ENCODE measurements at places on chromosomes 7 and 10. TPM values are rescaled to one million over a fixed set of nuclear protein-coding genes. Genes with fewer than 3 reads are reported as not detected.

DNA sequence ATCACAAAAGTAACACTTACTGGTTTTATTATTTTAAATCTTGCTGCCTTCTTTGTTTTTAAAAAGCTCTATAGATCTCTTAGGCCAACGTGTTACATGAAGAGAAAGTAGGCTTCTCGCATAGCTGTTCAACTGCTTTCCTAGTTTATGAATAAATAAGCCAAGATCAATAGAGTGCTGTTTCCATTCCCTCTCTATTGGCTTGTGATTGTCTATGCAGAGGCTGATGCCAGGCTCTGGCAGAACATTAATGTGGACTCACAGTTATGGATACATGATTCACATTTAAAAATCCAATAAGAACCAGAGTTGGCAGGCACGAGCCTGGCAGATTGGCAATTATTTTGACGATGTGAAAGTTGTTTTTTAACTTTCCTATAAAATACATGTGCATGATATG, 137.5 kb downstream of the GNAT3 start:
- DNase-seq: no peak
- H3K36me3 ChIP-seq: no peaks in the 10 kb centered on the region
- no peak overlapping the region for H3K27ac ChIP-seq
- peaks cover 5% of the 10 kb centered on the region for H3K4me1 ChIP-seq

GRCh38 chr10:103548006-103548405, 54.5 kb downstream of the NEURL1 start:
- H3K27ac ChIP-seq: no peak overlapping the region
- DNase-seq: no peak
- H3K4me1 ChIP-seq: peaks cover 10% of the 10 kb centered on the region

DNA sequence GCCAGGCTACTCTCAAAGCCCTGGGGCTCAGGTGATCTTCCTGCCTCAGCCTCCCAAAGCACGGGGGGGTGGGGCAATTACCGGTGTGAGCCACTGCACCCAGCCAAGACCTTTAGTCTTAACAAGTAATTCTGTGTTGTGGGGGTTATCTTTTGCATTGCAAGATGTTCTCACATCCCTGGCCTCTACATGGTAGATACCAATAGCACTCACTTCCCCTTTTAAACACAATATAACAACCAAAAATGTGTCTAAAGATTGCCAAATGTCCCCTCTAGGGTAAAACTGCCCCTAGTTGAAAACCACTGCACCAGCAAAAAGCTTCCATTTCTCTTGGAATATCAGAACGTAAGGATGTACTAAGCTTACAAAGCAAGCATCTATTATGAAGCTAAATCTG, 225.0 kb downstream of the CTNNA3 start:
- no peaks in the 10 kb centered on the region for H3K27me3 ChIP-seq
- no peak for DNase-seq
- no peak overlapping the region for H3K4me3 ChIP-seq
- no peaks in the 10 kb centered on the region for H3K36me3 ChIP-seq
- H3K4me1 ChIP-seq: no peaks in the 10 kb centered on the region

- H3K36me3 ChIP-seq: no peaks in the 10 kb centered on the region
- no peak overlapping the region for H3K4me3 ChIP-seq
- peaks cover 28% of the 10 kb centered on the region for H3K27me3 ChIP-seq
Observed at GRCh38 chr7:2982831-2983230, 60.8 kb downstream of the CARD11 start.

DNA sequence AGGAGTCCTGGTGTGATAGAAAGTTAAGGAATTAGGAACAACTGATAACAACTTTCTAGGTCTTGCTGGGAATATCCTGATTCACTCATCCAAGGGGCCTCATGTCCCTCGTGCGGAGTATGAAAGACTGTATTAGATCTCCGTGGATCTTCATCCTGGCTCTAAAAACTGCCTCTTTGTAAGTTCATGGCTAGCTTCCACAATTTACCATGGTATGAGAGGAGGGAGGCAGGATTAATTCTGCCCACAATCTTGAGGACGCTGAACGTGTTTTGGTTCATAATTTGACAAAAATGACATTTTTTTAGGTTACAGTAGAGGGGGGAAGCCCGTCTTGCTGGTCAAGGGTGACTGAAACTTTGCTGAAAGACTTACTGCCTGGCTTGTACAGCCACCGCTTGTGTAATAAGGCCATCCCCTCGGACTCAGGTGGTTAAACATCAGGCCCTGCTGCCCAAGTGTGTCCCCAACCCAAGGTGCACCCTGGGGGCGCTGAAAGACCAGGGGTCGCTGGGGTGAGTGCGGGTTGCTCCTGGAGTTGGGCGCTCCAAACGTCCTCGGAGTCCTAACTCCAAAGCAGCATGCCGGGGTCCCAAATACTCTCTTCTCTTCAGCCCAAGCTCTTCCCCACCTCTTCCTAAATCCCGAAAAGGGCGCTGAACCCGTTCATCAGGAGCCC, 733 bp downstream of the HIBADH start:
- H3K4me3 ChIP-seq: peak overlapping the region; percentile 96
- peak overlapping the region; percentile 90 for H3K27ac ChIP-seq
- no peaks in the 10 kb centered on the region for H3K27me3 ChIP-seq

DNA sequence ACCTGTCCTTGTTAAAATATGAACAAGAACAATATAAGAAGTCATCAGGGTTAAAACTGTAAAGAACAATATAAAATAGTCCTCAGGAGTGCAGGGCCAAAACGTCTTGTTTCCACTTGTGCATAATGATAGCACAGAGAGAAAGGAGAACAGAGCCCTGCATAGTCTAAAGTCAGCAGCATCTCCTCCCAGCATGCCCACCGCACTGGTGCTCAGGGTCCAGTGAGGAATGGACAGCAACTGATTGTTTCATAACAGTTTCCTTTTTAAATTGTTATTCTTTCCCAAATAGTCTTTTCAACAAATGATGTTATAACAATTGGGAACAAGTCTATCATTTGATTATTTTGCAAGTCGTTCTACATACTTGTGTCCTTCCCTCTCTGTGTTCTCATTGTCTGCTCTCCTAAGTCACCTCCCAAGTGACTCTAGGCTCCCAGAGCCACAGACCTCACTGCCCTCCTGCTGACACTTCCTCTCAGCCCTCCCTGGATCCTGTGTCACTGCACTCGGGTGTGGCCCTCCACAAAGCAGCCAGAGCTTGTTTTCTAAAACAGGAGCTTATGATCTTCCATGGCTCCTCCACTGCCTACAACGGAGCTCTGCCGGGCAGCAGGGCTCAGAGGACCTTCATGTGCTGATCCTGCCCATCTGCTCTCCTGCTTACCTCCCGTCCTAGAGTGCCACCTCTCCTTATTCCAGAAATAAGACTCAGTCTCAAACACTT, 27.6 kb downstream of the COBL start:
- peak overlapping the region; percentile 80 for H3K27ac ChIP-seq
- DNase-seq: no peak
- peaks cover 13% of the 10 kb centered on the region for H3K4me1 ChIP-seq
- H3K36me3 ChIP-seq: no peaks in the 10 kb centered on the region
- no peak overlapping the region for H3K4me3 ChIP-seq

DNA sequence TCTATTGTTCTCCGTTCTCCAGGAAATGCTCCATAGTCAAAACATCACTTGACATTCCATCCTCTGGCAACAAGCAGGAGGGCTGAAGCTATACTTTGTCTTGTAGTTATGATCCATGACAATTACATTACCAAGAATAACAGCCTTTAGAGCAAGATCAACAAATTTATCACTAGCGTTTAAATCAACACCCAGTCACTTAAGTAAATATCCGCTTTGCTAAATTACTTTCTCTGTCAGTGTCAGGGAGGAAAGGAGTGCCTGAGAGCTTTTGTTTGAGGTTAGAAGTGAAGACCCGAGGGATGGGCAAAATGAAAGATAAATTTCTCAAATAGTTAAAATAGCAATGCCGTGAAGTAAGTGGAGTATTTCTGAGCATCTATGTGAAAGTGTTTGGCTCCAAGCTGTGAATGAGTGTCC, 236.1 kb upstream of the BMPER start:
- no peak overlapping the region for H3K4me3 ChIP-seq
- H3K4me1 ChIP-seq: no peaks in the 10 kb centered on the region
- no peaks in the 10 kb centered on the region for H3K27me3 ChIP-seq
- no peak for DNase-seq
- H3K27ac ChIP-seq: no peak overlapping the region

DNA sequence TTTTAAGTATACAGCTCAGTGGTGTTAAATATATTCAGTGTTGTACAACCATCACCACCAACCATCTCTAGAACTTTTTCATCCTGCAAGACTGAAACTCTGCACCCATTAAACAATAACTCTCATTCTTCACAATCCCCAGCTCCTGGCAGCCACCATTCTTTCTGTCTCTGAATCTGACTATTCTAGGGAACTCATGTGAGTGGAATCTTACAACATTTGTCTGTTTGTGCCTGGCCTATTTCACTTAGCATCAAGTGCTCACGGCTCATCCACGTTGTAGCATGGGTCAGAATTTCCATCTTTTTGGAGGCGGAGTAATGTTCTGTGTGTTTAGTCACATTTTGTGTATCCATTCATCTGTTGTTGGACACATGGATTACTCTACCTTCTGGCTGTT, 40.8 kb upstream of the PFKFB3 start:
- DNase-seq: peak; percentile 7
- H3K27me3 ChIP-seq: no peaks in the 10 kb centered on the region
- no peak overlapping the region for H3K27ac ChIP-seq
- H3K4me1 ChIP-seq: peaks cover 27% of the 10 kb centered on the region
- H3K4me3 ChIP-seq: no peak overlapping the region
- H3K36me3 ChIP-seq: no peaks in the 10 kb centered on the region

DNA sequence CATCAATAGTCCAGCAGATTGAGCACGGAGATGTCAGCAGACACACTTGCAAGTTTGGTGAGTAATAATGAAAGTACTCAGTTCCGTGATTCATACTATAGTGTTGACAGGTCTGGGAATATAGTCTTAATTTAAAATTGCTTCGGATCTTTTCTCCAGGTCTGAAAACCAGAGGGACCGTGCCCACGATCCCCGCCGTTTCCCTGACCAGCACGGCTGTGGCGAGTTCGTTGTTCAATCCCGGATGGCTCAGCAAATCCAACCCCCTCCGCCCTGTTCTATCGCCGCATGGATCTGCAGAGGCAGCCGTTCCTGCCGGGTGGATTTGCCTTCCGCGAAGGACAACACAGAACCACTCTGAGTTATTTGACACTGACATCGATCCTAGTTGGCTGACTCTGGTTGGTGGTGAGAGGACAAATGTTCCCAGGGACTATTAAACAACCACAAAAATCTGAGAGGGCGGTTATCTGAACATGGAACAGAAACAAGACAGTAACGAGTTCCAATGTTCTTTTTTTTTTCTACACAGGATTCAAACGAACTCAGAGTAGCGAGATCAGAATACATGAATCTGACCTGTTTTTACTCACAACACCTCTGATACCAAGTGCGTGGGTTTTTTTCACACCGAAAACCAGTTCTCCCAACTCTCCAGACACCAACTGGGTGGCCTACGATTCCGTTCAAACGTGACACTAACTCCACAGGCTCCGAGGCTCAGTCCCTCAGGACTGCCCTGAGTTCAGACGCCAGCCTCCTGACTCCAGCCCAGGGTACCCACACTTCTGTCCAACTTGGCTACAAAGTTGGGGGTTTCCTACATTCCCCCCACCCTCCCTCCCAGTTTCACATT, 52.7 kb downstream of the RBM17 start:
- H3K27ac ChIP-seq: no peak overlapping the region
- H3K27me3 ChIP-seq: no peaks in the 10 kb centered on the region
- no peaks in the 10 kb centered on the region for H3K36me3 ChIP-seq
- peaks cover 42% of the 10 kb centered on the region for H3K4me1 ChIP-seq
- no peak for DNase-seq

DNA sequence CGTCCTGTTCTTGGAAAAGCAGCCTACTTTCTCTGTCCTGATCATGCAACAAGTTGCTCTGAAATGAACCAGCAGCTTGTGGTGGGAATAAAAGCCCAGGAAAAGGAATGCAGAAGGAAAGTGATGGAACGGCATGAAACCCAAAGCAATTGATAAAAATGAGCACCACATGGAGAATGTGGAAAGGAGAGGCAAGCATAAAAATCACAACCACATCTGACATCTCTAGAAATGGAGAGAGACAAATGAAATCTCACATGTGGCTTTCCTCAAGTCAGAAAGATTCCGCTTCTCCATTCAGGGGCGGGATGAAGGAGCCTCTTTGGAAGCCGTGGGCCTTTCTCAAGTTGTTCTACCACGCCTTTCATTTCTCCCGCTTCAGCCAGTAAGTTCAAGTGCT, 631.7 kb upstream of the GALNT17 start:
- H3K27ac ChIP-seq: no peak overlapping the region
- no peaks in the 10 kb centered on the region for H3K36me3 ChIP-seq
- DNase-seq: no peak
- H3K4me1 ChIP-seq: no peaks in the 10 kb centered on the region

GRCh38 chr7:156780724-156781455, 112.1 kb downstream of the LMBR1 start:
- H3K4me1 ChIP-seq: no peaks in the 10 kb centered on the region
- DNase-seq: no peak
- H3K27me3 ChIP-seq: no peaks in the 10 kb centered on the region
- no peaks in the 10 kb centered on the region for H3K36me3 ChIP-seq

DNA sequence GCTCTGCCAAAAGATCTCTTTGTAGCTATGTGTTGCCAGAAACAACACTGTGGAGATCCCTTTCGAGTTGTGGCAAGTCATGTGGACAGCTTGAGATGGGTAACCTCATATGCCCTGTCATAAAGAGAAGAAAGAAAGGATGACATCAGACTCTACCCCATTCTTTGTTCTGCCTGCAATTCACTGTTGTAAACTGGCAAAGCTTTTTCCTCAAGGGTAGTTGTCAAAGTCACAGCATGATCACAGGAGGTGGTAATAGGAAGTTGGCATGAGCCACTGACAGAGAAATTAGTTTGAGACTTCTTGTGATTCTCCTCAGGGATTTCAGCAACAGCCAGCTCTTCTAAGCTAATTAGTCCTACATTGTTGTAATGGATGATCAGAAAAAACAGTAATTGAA, 19.4 kb upstream of the MINDY3 start:
- H3K27me3 ChIP-seq: no peaks in the 10 kb centered on the region
- H3K4me1 ChIP-seq: peaks cover 3% of the 10 kb centered on the region
- H3K27ac ChIP-seq: no peak overlapping the region
- no peaks in the 10 kb centered on the region for H3K36me3 ChIP-seq
- DNase-seq: no peak

Gene NUTM2E
- not detected for total RNA-seq

Gene WNT2
- 0.24 TPM for total RNA-seq

Gene PRRT4
- 3.1 TPM for total RNA-seq

Gene ZWINT
- total RNA-seq: 11.0 TPM

Gene ELFN1
- total RNA-seq: 6.6 TPM

Data from heart left ventricle (tissue), 16 donors.